ENCODE measurements at places on chromosomes 11 and 22.

DNA sequence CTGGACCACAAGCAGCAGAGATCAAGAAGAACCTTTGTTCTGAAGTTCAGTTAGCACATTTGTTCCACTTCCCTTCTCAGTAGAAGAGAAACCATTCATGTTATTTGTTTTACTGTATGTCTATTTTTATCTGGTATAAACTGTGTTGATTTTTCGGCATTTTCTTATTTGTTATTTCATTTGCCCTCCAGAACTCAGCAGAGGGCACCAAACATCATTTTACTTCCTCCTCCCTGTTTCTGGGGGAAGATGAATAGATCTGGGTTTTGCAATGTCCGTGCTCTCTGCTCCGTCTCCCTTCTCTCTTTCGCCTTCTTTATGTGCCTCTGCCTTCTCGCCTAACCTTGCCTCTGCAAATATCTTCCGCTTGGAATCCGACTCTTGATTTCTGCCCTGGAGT lies 366.9 kb downstream of the NTM start:
- DNase-seq, result no peak

- peak; percentile 67 for DNase-seq
Observed at GRCh38 chr22:42967933-42968332, 47.0 kb downstream of the PACSIN2 start.

DNA sequence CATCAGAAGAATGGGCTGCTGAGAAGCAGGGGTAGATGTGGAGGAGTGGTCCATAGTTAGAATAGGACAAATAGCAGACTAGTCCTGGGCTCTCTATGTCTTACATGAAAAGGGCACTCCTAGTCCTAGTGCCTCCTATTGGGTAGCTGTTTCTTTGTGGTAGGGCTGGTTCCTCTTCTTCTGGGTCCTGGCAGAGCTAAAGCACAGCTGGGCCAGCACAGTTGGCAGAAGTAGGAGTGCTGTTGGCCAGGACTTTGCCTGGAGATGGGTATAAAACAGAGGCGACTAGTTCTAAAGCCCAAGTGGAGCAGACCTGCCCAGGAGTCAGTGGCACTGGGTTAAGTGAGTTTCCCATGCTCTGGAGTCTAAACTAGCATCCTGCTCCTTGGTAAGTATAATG lies 55.2 kb downstream of the PPFIBP2 start:
- no peak for DNase-seq

- DNase-seq, result no peak
Observed at GRCh38 chr11:113286009-113286408, 28.4 kb upstream of the TTC12 start.

- no peak for DNase-seq
Observed at GRCh38 chr11:102800767-102801166, 2.8 kb upstream of the MMP1 start.

DNA sequence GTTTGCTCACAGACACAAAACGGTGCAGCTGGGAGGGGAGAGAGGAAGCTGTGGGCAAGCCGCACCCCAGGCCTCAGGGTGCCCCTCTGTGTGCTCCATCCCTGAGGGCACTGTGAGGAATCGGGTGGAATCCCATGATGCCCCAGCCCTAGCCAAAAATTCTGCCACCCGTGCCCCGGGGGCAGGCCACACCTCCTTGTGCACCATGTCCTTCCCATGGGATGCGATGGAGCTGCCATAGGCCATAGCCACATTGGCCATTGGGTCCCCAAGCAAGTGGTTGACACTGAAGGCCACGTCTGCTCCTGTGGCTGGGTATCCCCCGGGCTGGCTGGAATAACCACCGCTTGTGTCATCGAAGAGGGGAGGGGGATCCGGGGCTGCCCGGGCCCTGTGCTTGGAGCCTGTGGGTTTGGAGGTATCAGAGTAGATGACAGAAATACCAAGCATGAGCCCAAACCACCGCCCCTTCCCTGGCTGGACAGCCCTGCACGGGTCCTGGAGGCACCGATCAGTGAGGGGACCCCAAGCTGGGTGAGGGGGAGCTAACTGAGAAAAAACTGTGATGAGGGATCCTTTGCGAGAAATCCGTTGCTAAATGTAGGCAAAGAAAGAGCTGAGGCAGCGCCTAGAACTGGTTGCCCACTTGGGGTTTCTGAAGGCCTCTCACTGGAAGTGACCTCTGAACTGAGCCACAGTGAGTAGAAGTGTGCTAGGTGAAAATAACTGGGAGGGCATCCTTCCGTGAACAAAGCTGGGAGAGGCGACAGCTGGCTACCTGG lies 863 bp downstream of the YIF1A start:
- no peak for DNase-seq

GRCh38 chr22:23598805-23599518 lies 18.9 kb upstream of the IGLL1 start:
- no peak for DNase-seq

DNA sequence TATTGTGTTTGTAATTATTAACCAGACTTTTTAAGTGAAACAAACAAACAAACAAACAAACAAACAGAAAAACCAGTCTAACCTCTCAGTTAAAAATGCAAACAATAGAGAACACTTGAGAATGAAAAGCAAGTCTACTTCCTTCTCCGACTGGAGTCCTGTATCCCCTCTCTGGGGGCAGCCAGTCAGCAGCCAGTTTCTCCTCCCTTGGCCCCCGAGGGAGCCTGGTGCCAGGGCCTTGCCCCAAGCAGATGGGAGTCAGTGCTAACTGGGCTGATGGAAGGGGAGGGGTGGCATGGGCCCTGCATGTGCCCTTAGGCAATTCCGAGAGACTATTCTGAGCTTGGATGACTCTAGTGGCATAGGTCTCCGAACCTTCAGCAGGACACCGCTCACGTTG lies 137.2 kb downstream of the GRIK4 start:
- DNase-seq, result no peak

DNA sequence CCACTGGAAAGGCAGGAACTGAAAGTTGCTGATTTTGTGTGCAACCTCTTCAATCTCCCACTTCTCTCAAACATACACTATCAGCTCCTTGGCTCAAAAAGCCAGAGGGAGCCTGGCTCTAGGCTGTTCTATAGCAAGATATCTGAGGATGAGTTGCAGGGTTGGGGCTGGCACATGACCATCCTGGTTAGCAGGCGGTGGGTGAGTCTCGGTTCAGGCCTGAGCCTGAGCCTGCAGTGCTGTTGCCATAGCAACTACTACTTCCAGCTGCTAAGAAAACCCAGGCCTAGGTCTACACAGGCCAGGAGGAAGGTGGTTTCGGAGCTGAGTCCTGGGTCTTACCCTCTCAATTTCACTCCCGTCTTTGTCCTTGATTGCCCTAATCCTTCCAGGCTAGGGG lies 39.0 kb downstream of the CWC15 start:
- no peak for DNase-seq

DNA sequence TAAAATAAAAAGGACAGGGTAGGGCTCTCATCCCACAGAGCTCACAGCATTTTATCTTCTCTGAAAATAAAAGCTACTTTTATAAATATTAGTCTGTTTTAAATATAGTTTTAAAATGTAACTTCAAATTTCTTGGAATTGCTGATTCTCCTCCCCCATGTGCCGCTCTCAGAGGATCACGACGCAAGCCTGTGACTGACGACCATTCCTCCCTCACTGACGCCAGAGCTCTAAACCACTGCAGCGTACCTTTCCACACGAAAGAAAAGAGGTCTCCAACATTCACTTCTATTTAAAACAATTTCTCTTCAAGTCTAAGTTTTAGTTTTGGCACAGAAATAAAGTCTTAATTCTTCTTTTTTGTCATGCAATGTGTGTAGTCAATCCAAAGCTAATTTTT lies 9.3 kb downstream of the TOLLIP start:
- DNase-seq, result no peak

DNA sequence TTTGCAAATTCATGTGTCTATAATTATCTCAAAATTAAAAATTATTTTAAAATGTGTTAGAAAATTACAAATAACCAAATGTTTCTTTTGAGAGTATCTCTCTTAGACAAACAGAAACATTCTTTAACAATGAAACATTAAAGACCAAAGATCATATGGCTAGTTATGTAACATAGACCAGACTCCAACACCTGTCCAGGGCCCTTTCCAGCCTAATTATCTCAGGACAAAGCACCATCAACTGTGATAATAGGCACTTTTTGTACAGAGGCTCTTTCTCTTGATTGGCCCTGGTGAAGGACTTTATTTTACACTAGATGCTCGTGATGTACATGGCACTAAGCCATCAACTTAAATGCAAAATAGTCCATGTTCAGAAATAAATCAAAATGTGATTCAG lies 5.0 kb upstream of the PLEKHA7 start:
- no peak for DNase-seq

DNA sequence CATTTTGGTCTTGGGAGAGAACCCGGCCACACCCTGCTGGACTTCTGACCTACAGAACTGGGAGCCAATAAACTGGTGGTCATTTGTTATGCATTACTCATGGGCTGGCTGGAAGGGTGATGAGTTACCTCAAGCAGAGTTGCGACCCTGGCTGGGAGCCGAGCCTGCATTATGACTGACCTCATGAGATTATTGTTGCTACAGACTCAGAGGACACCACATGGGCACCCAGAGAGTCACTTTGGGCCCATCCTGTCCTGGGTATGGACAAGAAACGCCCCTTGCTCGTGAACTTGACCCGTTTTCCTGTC lies 531.7 kb downstream of the TBC1D22A start:
- peak; percentile 57 for DNase-seq

GRCh38 chr11:10495464-10495786 lies 40.4 kb downstream of the AMPD3 start:
- no peak for DNase-seq

DNA sequence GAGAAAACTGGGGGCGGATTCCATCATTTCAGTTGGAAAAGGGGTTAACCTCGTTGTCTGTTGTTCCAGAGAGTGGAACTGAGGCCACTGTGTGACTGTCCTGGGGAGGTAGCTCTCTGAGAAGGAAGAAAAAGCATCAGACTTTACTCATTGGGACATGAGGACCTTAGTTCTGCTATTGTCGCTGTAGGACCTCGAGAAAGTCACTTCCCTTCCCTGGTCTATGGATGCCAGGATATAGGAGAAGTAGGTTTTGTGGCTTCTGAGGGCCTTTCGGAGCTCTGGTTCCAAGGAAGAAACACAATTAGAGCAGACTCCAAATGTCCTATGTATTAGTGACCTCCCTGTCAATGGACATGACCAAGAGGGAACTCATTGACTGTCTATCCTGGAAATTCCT lies 6.2 kb downstream of the MYO18B start:
- no peak for DNase-seq

- DNase-seq, result peak; percentile 48
Observed at GRCh38 chr22:23833017-23833751, 5.6 kb downstream of the DERL3 start.

DNA sequence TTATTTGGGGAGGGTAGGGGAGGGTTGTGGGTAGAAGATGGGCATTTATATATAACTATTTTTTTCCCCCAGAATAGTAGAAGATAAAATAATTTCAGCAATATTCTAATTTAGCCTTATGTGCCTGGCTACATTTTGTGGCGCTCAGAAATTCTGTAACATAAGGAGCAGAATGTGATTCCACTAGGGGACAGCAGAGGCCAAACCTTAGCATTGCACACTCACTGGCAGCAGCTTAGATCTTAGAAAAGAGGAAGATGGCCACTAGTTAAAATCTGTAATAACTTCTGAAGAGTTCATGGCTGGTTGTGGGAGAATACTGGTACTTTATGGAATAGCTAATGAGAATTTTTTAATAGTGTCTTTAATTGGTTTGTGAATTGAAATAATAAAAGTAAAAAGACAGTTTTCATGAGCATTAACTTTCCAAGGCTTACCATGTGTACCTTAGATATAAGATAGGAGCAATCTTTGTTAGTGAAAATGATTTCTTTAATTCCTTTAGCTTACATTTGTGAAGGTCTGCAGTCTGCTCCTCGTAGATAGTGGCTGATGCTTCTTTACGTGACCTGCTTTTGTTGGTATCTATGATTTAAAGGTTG lies 33.1 kb downstream of the DDX10 start:
- no peak for DNase-seq

DNA sequence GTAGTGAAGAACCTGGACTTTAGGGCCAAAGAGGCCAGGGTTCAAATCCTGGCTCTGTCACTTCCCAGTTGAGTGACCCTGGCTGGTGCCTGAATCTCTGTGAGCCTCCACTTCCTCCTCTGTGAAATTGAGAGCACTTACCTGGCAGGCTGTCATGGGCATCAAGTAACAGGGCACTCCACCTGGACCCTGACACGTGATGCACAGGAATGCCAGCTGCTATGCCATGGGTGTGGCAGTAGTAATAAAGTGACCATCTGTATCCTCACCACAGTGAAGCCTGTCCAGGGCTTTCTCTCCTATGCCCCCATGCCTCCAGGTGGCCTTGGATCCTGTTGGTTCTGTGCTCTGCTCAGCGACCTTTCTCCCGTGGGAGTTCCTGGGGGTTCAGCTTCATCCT lies 29.8 kb upstream of the PPP6R3 start:
- no peak for DNase-seq

GRCh38 chr11:13215149-13215548 lies 62.4 kb upstream of the BMAL1 start:
- DNase-seq, result no peak

GRCh38 chr11:2793701-2794045 lies 91.9 kb downstream of the CDKN1C start:
- DNase-seq, result no peak

- no peak for DNase-seq
Observed at GRCh38 chr22:22196018-22196533, 48.5 kb upstream of the VPREB1 start.

DNA sequence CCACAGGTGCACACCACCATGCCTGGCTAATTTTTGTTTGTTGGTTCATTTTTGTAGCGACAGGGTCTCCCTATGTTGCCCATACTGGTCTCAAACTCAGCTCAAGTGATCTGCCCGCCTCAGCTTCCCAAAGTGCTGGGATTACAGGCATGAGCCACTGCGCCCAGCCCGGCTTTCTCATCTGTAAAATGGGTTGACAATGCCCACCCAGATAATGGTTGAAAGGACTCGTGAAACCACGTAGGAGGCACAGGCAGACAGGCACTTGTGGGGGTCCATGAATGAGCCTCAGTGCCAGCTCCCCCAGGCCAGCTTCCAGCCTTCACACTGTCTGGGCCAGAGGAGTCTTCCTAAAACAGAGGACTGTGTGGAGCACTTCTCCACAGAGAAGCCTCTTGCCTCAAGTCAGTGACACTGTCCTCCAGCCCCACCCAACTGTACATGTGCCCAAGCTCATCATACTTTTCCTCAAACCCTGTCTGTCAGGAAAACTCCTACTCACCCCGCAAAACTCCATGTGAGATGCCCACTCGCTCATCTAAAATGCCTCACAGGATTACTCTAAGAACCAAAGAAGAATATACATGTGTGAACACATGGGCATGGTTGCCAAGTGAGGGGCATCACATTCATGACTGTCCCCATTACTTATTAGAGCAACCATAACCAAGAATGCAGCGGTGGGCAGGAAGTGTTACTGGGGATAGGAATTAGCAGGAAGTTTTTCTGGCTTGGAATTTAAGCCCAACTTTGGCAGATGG lies 32.1 kb upstream of the WNT7B start:
- DNase-seq, result peak; percentile 8
